Activated CD8-positive, alpha-beta memory T cell treated with anti-CD3 and anti-CD28 coated beads for 1 hour (primary cell): ENCODE measurements at places on chromosomes 13 and 19.

GRCh38 chr19:35457173-35457572, 9.1 kb downstream of the FFAR2 start:
- no peak for DNase-seq

DNA sequence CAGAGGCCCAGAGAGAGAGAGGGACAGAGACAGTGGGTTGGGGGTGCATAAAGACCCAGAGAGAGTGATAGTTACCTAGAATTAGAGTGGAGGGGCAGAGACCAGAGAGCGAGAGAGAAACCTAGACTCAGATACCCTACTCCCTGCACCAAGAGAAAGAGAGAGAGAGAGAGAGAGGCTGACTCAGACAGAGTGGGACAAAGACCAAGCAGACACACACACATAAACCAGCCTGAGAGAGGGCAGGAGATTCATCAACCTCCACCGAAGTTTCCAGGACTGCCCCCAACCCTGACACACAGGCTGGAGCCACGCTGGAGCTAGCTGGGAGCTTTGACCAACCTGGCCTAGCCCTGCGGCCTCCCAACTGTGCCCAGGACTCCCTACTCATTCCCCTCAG, 12.9 kb downstream of the SYT3 start:
- no peak for DNase-seq

GRCh38 chr13:39656325-39656677, 839 bp downstream of the COG6 start:
- no peak for DNase-seq

DNA sequence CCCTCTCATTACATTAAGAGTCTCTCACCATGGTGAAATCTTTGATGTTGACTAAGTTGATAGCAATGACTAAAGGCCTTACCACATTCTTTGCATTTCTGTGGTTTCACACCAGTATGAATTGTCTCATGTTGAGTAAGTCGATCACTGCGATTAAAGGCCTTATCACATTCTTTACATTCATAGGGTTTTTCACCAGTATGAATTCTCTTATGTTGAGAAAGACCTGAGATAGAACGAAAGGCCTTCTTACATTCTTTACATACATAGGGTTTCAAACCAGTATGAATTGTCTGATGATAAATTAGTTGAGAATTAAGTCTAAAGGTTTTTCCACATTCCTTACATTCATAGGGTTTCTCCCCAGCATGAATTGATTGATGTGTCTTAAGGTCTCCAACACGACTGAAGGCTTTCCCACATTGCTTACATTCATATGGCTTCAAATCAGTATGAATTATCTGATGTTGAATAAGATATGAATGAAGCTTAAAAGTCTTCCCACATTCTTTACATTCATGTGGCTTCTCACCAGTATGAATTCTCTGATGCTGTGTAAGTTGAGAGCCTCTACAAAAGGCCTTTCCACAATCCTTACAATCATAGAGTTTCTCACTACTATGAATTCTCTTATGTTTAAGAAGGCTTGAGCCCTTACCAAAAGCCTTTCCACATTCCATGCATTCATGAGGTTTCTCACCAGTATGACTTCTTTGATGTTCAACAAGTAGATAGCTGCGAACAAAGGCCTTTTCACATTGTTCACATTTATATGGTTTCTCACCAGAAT, 45.6 kb downstream of the ZNF283 start:
- DNase-seq: no peak

DNA sequence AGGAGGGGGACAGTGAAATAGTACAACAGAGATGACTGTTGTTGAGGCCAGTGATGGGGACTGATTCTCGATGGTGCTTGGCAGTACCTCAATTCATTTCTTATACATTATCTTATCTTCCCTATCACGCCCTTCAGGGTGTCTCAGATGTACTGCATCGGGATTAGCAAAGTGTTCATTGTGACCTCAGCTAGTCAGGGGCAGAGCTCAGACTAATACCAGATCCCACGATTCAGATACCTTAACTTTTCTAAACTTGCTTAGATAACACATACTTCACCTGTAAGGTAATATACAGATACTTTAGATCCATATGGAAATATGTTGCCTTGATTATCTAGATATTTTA, 720.6 kb downstream of the EFNB2 start:
- DNase-seq: no peak

GRCh38 chr13:105465251-105465650, 1070.2 kb downstream of the EFNB2 start:
- no peak for DNase-seq

GRCh38 chr13:106493533-106494220, 41.8 kb downstream of the EFNB2 start:
- DNase-seq: no peak

- no peak for DNase-seq
Observed at GRCh38 chr13:39916330-39916729, 260.9 kb downstream of the COG6 start.
